D721Med (cell line): ENCODE measurements at places on chromosomes 1 and 21.

DNA sequence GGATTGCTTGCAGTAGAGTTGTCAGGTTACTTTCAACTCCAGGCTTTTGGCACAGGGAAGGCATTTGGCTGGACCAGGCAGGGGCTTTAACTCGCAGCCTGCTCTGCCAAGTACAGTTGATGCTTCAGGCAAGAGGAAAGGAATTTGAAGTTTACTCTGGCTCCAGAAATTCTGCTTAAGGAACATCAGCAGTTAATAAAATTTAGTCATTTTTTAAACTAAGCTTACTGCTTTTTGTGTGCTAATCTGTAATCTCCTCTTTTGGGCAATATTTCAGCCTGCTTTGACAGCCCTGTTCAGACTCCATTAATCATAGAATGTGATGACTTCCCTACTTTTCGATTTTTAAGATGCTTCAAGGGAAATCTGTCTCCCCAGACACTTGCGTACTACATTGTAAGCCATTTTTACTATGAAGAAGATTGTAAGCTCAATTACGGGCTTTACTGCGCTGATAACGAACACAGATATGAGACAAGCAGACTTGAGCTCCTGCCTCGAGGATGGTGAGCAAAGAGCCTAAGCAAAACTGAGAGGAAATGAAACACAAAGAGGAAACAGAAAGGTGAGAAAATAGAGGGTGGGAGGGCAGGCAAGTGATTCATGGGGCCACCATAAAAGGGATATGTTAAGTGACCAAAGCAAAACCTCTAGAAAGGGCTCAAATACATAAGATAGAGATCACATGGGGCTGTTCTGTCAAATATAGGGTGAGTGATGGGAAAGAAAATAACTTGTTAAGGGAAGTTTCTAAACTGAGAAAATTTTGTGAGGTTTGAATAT lies 76.6 kb upstream of the VAV3 start:
- DNase-seq: no peak

- DNase-seq: no peak
These were observed 246.1 kb downstream of the FMN2 start for GRCh38 chr1:240337781-240338180.

- DNase-seq: peak; percentile 38
These were observed 15.9 kb downstream of the ESPN start for GRCh38 chr1:6440198-6441126.

DNA sequence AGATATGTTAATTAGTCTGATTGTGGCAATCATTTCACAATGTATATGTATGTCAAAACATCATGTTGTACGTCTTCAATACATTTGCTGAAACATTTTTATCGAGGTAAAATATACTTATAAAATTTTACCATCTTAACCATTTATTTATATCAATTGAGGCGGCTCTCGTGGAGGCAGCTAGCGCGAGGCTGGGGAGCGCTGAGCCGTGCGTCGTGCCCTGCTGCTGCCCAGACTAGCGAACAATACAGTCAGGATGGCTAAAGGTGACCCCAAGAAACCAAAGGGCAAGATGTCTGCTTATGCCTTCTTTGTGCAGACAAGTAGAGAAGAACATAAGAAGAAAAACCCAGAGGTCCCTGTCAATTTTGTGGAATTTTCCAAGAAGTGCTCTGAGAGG lies 202.5 kb upstream of the PBX1 start:
- DNase-seq: no peak

DNA sequence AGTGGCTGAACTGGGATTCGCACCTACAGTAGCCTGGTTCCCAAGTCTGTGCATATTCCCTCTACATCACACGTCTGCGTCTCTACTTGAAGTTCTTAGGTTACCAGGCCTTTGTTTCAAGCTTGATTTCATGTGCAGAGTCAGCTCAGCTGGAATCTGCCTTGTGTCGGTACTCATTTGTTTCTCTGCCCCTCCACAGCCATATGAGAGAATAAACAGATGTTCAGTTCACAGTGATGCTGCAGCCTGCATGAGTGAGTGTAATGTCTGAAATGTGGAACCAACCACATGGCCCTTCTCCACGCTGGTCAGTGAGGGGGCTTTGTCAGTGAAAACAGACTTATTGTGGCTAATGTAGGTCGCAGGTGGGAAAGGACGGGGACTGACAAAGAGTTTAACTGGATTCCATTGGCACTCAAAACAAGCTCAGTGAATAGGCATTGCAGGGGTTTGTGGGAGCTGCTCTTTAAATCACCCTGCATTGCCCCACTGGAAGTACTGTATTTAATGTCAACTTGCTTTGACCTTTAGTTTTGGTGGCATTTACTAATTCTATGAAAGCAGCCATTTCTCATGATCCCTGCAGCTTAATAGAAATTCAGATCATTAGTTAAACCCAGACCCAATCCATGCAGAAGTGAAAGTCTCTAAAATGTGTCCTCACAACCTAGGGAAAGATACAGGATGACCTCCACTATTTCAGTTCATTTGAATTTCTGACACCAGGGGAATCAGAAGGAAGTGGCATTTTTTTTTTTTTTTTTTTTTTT lies 136.4 kb upstream of the FAM78B start:
- no peak for DNase-seq

DNA sequence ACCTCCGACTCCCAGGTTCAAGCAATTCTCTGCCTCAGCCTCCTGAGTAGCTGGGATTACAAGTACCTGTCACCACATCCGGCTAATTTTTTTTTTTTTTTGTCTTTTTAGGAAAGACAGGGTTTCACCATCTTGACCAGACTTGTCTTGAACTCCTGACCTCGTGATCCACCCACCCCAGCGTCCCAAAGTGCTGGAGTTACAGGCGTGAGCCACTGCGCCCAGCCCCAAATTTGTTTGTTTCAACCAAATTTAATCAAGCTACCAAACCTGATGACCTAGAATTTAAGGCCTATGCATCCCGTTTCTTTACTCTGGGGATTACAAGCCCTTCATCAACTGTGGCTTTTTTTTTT lies 58.3 kb upstream of the TBX15 start:
- no peak for DNase-seq

- DNase-seq: peak; percentile 31
These were observed 30.1 kb upstream of the IFNAR2 start for GRCh38 chr21:33199516-33200217.

GRCh38 chr1:181179987-181180365 lies 91.5 kb downstream of the IER5 start:
- no peak for DNase-seq

GRCh38 chr1:19373211-19374082 lies 61.3 kb downstream of the SLC66A1 start:
- DNase-seq: no peak
